ENCODE measurements at places on chromosomes 2 and 18. TPM values are rescaled to one million over a fixed set of nuclear protein-coding genes. Genes with fewer than 3 reads are reported as not detected.

- DNase-seq = no peak
Measured at GRCh38 chr2:237673130-237674001, 46.0 kb downstream of the LRRFIP1 start.

GRCh38 chr2:216447293-216447692 is 35.0 kb downstream of the SMARCAL1 start:
- DNase-seq = no peak

TDRD15 gene
- 0.45 TPM for total RNA-seq

- DNase-seq = no peak
Measured at GRCh38 chr2:70454936-70455544, 98.6 kb downstream of the TGFA start.

DNA sequence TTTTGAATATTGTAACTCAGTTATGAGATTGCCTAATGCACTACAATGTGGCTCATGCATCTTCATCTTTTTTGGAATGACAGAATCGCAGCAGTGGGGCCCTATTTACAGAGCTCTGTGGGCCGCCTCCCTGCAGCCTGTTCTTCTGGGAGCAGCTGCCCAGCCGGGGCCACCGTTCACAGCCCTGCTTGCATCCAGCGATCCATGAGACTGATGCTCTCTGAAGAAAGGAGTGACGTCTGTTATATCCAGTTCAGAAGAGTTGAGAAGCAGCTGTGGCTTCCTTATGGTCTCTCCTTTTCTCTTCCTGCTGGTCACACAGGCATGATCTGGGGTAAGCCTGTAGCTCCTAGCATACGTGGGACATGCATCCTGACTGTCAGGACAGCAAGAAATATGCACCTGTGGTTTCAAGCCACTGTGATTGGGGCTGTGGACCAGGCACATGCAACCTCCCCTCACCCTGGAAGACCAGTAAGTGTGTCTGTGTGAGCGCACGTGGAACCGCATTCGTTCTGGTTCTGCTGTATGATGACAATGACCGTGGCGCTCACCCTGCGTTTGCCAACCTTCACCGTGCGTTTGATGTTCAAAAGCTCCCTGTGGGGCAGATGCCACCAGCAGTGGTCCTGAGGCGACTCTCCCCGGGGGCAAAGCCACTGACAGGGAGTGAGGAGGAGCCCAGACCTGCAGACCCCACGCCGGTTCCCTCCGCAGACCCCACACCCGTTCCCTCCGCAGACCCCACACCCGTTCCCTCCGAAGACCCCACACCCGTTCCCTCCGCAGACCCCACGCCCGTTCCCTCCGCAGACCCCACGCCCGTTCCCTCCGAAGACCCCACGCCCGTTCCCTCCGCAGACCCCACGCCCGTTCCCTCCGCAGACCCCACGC is 189.8 kb downstream of the TMEM18 start:
- DNase-seq = no peak

UGT1A7 gene
- not detected for total RNA-seq

- DNase-seq = peak; percentile 26
Measured at GRCh38 chr2:58448065-58448507, 207.0 kb upstream of the FANCL start.

DNA sequence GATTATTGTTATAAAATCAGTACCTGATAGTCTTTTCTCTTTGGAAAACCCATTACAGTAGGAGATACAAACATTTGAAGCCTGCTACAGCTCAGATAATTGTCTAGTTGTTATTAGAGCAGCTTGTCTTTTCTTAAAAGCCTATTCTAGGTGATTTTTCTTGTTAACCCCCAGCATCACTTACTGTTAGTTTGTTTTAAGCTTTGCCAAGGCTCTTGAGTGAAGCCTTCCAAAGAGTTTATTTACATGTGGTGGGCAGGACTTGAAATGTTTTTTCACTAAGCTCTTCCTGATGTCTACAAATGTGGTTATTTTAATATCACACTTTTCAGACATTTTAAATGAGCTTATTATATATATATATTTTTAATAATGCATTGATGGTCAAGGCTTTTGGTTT is 791.3 kb downstream of the PLCL1 start:
- no peak for DNase-seq

FHL2 gene
- 81.2 TPM for total RNA-seq

CACNB4 gene
- total RNA-seq = 3.6 TPM

- DNase-seq = no peak
Measured at GRCh38 chr2:70173520-70173919, 17.3 kb downstream of the C2orf42 start.

- DNase-seq = no peak
Measured at GRCh38 chr2:108586631-108587030, 52.4 kb downstream of the LIMS1 start.

CIDEA gene
- total RNA-seq = not detected

- DNase-seq = peak; percentile 88
Measured at GRCh38 chr2:54360055-54360792, 95.9 kb upstream of the SPTBN1 start.
